ENCODE measurements at places on chromosomes 1 and 21.
A peak's percentile ranks its signal among the peaks of the same experiment; 100 is the strongest.

GRCh38 chr1:213443415-213443814, 392.4 kb downstream of the RPS6KC1 start:
- H3K36me3 ChIP-seq = no peaks in the 10 kb centered on the region
- peaks cover 3% of the 10 kb centered on the region for H3K27me3 ChIP-seq
- no peak overlapping the region for H3K27ac ChIP-seq
- peaks cover 5% of the 10 kb centered on the region for H3K4me1 ChIP-seq
- DNase-seq = no peak

DNA sequence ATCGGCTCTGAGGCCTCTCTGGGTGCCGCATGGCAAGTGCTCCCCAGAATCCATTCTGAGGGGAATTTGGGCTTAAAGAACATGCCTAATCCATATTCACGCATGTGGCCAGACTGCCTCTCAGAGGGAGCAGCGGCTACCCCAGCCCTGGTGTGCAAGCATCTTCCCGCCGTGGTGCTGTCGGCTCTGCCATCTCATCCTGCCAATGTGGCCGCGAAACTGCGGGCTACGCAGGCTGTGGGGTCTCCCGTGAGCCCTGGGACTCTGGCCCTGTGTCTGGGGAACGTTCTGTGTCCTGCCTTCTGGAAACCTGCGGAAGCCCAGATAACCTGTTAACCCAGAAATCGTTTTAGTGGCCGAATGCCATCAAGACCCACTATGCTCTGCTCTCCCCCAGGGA, 60.7 kb downstream of the SLC19A1 start:
- no peak for DNase-seq
- peaks cover 15% of the 10 kb centered on the region for H3K36me3 ChIP-seq
- no peak overlapping the region for H3K4me3 ChIP-seq

GRCh38 chr1:204130981-204131892, 20.6 kb downstream of the ETNK2 start:
- DNase-seq = no peak
- peaks cover 7% of the 10 kb centered on the region for H3K4me1 ChIP-seq
- H3K36me3 ChIP-seq = peaks cover 29% of the 10 kb centered on the region
- H3K27ac ChIP-seq = peak overlapping the region; percentile 80
- H3K27me3 ChIP-seq = peaks cover 7% of the 10 kb centered on the region

- no peaks in the 10 kb centered on the region for H3K36me3 ChIP-seq
- H3K4me1 ChIP-seq = peaks cover 8% of the 10 kb centered on the region
- no peak for DNase-seq
- no peak overlapping the region for H3K4me3 ChIP-seq
- H3K27ac ChIP-seq = no peak overlapping the region
These were observed 111.1 kb downstream of the BRINP2 start for GRCh38 chr1:177281901-177282300.

- no peak overlapping the region for H3K27ac ChIP-seq
- H3K36me3 ChIP-seq = no peaks in the 10 kb centered on the region
- DNase-seq = no peak
- peaks cover 22% of the 10 kb centered on the region for H3K4me1 ChIP-seq
These were observed 20.8 kb upstream of the ZNF362 start for GRCh38 chr1:33235521-33235920.

- DNase-seq = no peak
- peaks cover 11% of the 10 kb centered on the region for H3K4me1 ChIP-seq
- H3K4me3 ChIP-seq = no peak overlapping the region
- H3K27me3 ChIP-seq = peaks cover 5% of the 10 kb centered on the region
These were observed 6.4 kb downstream of the TGFB2 start for GRCh38 chr1:218351391-218352074.

- H3K27ac ChIP-seq = no peak overlapping the region
- H3K4me1 ChIP-seq = no peaks in the 10 kb centered on the region
- H3K27me3 ChIP-seq = no peaks in the 10 kb centered on the region
- no peak for DNase-seq
These were observed 143.8 kb downstream of the TGFB2 start for GRCh38 chr1:218488986-218489385.

DNA sequence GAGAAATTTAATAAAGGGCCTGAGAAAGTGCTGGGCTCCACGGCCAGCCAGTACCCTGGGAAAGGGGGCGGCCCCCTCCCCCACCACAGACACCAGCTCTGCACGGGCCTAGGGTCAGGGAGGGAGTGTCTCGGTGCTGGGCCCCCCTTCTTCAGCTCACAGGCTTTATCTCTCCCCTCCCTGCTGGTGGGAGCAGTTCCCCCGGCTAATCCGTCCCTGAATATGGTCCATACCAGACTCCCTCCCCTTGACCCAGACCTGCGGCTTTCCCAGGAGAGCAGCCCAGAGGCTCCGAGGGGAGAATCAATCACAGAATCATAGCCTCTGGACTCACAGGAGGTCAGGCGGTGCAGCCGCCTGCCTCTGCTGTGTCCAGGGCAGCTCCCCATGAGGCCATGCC, 26.0 kb upstream of the RSPO1 start:
- no peak overlapping the region for H3K27ac ChIP-seq
- no peaks in the 10 kb centered on the region for H3K4me1 ChIP-seq
- no peaks in the 10 kb centered on the region for H3K36me3 ChIP-seq

GRCh38 chr1:225911191-225912130, 12.6 kb downstream of the PYCR2 start:
- DNase-seq = peak; percentile 82
- peaks cover 15% of the 10 kb centered on the region for H3K4me1 ChIP-seq
- no peak overlapping the region for H3K4me3 ChIP-seq

DNA sequence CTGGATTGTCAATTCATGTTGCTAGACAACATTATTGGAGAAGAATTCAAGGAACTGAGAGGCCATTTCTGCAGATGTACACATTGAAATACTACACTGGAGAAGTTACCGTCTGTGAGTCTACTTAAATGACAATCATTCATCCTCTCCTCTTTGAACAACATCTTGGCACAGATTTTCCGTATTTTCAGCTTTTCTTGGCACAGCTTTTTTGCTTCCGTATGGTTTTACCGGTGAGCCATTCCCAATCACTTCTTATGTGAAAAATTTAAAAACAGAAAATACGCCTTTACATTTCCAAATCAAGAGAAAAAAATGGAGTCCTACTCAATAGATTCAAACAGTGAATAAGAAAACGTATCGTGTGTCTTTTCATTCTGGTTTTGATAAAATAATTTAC, 1493.7 kb downstream of the AMY1C start:
- DNase-seq = no peak
- peaks cover 1% of the 10 kb centered on the region for H3K27me3 ChIP-seq
- H3K4me3 ChIP-seq = no peak overlapping the region
- no peaks in the 10 kb centered on the region for H3K36me3 ChIP-seq
- no peaks in the 10 kb centered on the region for H3K4me1 ChIP-seq

DNA sequence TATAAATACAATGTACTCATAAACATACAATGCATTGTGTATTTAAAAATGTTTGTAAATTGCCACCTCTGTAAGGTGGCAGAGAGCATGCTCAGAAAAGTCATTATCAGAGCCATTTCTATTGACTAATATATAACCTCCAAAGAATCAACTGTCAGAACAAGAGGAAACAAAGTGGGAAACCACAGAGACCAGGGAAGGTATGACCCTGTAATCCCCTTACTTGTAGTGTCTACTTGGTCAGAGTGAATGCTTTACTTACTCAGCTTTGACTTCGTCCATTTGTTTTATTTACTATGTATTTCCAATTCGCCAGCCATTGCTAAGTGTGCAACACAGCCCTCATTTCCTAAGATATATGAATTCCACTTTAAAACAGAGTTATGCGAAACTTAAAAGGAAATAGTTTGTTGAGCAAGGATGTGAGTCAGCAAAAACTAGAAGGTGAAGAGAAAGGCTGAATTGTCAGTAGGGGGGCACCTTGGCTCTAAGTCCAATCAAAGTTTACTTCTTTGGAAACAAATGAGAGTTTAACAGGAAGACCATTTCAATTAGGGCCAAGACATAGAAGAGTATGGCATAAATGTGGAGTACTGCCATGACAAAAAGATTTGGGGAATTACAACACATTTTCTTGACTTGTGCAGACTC, 671.7 kb upstream of the PTBP2 start:
- no peak overlapping the region for H3K4me3 ChIP-seq
- no peaks in the 10 kb centered on the region for H3K36me3 ChIP-seq
- H3K4me1 ChIP-seq = no peaks in the 10 kb centered on the region
- no peak for DNase-seq

GRCh38 chr1:115355069-115355468, 17.0 kb upstream of the NGF start:
- no peaks in the 10 kb centered on the region for H3K27me3 ChIP-seq
- H3K27ac ChIP-seq = no peak overlapping the region
- no peaks in the 10 kb centered on the region for H3K4me1 ChIP-seq

DNA sequence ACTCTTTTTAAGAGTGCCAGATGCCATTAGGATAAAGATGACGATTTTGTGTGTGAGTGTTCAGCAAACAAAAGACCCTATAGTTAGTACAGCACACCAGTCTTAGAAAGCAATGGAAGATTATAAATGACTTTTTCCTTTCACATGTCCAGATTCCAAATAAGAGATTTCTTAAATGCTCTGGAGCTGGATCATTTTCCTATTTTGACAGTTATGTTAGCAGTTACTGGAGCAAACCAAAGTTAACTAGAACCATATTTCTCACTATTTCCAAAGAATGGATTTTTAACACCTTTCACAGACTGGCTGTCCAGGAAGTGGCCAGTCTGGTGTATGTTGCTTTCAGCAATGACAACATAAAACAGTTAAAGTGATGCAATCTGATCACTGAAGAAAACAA, 905.8 kb upstream of the ADGRL2 start:
- DNase-seq = no peak
- H3K4me3 ChIP-seq = no peak overlapping the region
- H3K27ac ChIP-seq = no peak overlapping the region
- H3K36me3 ChIP-seq = no peaks in the 10 kb centered on the region
- no peaks in the 10 kb centered on the region for H3K27me3 ChIP-seq

DNA sequence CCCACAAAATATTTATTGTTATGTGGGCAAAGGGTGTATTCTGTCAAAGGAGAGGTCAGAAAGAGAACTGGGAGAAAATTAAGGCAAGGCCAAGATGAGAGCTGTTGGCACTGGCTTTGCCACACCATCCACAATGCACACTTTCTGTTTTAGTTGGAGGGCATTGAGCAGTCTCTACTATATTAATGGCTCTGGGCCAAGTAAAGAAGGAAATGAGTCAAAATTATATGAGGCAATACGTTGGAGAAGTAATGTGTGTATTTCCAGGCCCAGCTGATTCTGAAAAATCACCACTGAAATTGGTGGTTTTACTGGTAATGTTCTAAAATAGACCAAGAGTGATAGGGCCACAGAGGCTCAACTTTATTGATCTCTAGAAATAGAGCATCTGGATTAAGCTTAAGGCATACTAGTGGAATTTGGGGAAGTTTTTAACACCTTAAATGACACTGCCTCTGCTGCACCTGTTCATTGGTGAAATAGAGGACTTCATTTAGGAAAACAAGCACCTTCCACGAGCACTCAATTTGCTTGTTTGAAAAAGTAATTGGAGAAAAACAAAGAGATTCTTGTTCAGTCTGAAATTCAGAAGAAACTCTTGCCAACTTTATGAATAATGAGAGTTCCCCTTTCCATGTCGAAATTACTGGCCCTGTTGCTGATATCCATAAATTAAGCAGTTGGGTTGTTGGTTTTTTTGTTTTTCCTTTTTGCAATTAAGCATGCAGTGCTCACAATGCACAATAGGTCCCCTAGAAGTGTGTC, 424.9 kb downstream of the ADGRL2 start:
- no peak overlapping the region for H3K4me3 ChIP-seq
- no peak overlapping the region for H3K27ac ChIP-seq
- no peak for DNase-seq
- H3K36me3 ChIP-seq = no peaks in the 10 kb centered on the region
- H3K4me1 ChIP-seq = peaks cover 6% of the 10 kb centered on the region
- H3K27me3 ChIP-seq = no peaks in the 10 kb centered on the region
